Inflammatory macrophage treated with lipopolysaccharide for 1 hour (primary cell): ENCODE measurements at places on chromosomes 2 and 18.

GRCh38 chr2:2016651-2017311, 272.5 kb upstream of the PXDN start:
- no peak for DNase-seq

DNA sequence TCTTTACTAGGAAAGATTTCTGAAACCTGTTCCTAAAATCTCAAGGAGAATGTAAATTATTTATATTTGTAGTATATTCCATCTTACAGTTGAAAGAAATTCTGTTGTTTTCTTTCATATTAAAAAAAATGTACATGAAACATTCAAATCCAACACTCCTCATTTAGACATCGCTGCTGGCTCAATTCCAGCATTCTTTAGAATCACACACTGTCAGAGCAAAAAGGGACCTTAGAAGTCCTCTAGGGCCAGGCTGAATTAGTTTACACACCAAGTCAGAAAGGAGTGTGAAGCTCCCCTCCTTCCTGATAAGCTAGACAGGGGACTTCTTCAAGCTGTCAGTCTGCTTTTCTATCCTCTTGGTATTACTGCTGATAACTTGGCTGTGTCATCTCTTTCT, 158.6 kb upstream of the LTBP1 start:
- DNase-seq, result no peak

DNA sequence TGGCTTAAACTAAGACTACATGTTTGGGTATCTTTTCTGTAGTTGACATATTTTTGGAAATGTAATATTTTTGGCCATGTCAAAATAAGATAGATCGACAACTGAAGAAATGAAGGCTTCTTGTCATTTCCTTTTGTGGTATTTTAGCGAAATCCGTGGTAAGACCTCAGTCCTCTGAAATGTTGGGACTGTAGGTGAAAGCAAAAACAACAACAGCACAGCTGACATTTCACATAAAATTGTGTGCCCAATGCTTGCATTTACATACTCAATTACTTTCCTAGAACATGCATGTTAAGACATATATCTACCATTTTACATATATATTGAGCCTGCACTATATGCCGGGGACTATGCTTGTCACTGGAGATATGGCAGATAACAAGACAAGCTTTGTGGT, 50.2 kb downstream of the SPP2 start:
- DNase-seq, result no peak

GRCh38 chr2:188430705-188431104, 139.0 kb downstream of the GULP1 start:
- no peak for DNase-seq

GRCh38 chr2:2230433-2230817, 100.7 kb downstream of the MYT1L start:
- DNase-seq, result no peak

DNA sequence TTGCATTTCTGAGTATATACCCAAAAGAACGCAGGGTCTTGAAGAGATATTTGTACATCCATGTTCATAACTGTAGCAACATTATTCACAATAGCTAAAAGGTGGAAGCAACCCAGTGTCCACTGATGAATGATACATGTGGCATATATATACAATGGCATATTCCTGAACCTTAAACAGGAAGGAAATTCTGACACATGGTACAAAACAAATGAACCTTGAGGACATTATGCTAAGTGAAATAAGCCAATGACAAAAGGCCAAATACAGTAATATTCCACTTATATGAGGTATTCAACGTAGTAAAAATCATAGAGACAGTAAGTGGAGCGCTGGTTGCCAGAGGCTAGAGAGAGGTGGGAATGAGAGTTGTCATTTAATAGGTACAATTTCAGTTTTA, 8.1 kb downstream of the AAK1 start:
- no peak for DNase-seq

GRCh38 chr2:223576873-223577272, 25.3 kb downstream of the SCG2 start:
- DNase-seq, result no peak

GRCh38 chr2:10494351-10495066, 46.4 kb upstream of the ODC1 start:
- DNase-seq, result no peak

DNA sequence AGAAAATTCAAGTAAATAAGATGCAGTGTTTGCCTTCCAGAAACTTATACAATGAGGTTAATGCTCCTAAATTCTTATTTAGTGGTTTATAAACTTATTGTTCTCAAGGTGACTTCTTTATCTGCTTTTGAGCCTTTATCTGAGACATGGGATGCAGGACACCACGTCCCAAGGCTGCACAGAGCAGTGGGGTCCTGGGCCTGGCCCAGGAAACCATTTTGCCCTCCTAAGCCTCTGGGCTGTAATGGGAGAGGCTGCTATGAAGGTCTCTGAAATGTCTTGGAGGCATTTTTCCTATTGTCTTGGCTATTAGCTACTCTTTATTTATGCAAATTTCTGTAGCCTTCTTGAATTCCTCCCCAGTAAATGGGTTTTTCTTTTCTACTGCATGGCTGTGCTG, 652.6 kb upstream of the SETBP1 start:
- no peak for DNase-seq

DNA sequence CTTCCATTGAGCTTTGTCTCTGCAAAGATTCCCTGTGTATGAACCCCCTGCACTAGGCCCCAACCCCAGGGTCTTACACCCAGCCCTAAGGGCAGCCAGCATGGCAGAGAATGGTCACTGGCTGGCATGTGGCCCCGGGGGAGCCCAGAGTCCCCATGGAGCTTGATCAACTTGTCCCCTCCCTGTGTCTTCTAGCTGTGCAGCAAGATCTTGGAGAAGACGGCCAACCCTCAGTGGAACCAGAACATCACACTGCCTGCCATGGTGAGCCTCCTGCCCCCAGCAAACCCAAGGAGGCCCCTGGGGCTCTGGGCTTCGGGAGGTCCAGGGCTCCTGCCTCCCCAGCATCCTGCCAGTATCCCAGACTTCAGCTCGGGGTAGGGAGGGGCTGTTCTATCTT, 81.5 kb downstream of the DYSF start:
- DNase-seq, result no peak

- DNase-seq, result no peak
Measured at GRCh38 chr2:215718436-215718835, 282.6 kb upstream of the FN1 start.

DNA sequence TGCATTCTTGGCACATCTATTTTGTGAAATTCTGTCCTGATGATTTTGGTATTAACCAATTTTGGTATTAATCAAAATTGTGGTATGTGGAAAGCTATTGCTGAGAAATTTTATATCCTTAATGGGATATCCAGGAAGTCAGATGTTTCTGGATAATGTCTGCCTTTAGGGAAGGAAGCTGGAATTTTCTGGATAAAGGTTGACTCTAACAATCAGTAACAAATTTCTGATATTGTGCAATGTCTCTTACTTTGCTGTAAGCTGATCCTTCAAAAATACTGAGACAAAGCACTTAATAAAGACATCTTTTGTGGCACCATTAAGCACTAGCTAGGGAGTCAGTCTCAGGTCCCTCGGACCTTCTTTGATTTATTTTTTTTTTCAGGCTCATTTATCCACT, 100.8 kb upstream of the UGP2 start:
- no peak for DNase-seq

DNA sequence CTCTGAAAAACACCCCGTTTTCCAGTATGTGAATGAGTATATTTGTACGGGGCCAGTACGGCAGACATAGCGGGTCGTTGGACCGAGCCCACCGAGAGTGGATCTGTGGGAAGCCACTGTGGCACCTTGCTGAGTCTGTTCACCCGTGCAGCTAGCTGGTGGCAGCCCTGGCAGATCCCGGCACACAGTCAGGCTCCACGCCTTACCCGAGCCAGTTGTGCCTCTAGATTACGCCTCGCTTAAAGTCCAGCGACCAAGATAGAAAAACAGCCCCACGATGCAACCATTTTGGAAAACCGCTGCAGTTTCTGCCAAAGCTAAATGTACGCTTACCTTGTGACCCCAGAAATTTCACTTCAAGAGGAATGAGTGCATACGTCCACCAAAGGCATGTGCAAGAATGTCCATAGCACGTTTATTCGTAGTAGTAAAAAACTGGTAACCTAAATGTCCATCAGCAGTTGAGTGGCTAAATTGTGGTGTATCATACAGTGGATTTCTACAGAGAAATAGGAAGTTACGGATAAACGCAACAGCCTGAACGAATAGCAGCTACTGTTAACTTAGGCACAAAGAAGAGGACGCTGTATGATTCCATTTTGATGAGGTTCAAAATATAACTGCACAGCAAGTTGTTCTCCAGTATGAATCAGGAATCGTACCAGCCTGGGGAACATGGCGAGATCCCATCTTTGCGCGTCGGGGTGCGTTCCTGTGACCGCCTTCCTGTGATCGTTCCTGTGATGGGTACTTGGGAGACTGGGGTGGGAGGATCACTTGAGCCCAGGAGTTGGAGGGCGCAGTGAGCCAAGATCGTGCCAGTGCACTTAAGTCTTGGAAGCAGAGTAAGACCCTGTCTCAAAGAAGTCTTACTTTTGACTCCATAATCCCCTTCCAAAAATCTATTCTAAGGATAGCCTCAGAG, 688 bp upstream of the WDR33 start:
- peak; percentile 9 for DNase-seq

DNA sequence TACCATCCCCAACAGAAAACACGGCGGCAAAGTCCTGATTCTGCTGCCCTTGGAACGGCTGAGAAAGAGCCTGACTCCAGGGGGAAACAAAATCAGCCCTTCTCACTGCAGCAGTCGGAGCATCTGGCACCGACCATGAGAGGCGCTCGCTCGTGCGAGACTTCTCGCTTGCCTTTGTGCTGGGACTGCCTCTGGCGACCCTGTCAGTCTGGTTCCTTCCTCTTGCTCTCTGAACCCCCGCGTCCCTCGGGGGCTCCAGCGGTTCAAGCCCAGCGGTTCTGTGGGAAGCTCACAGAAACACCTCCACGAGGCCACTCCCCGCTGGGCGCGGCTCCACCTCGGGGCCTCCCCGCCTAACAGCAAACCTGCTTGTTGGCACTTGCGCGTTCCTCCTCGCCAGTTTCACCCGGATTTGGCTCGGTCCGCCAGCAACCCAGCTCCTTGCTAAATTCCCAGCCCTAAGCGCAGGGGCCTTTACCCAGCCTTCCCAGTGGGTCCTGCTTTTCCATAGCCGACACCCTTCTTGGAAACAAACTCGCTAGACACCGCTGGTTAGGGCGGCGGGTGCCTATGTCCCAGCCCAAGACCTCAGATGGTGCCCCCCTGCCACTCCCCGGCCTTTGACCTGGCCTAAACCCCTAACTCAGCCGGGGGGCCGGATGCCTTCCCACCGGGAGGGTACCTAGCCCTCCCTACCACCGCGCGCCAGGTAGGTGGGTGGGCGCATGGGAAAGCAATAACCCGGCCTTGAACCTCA, 2.2 kb downstream of the RND3 start:
- DNase-seq, result no peak

- DNase-seq, result peak; percentile 63
Measured at GRCh38 chr2:48946449-48947048, 191.0 kb upstream of the LHCGR start.

- peak; percentile 60 for DNase-seq
Measured at GRCh38 chr2:177161741-177162460, 50.7 kb upstream of the HNRNPA3 start.

DNA sequence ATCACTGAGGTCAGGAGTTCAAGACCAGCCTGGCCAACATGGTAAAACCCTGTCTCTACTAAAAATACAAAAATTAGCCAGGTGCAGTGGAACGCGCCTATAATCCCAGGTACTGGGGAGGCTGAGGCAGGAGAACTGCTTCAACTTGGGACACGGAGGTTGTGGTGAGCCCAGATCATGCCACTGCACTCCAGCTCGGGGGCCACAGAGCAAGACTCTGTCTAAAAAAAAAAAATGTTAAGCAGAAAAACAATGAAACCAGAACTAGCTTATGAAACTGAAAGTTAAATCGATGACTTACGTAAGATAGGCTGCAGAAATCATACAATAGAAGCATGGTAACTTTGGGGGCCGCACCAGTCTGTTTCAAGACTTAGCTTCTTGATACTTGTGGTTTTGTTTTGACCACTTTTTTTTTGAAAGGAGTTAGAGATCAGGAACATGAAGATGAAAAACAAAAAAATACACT, 6.2 kb upstream of the GPR155 start:
- peak; percentile 66 for DNase-seq

- no peak for DNase-seq
Measured at GRCh38 chr2:3294493-3294892, 83.1 kb downstream of the EIPR1 start.

GRCh38 chr2:20428717-20429490, 18.0 kb upstream of the RHOB start:
- no peak for DNase-seq

DNA sequence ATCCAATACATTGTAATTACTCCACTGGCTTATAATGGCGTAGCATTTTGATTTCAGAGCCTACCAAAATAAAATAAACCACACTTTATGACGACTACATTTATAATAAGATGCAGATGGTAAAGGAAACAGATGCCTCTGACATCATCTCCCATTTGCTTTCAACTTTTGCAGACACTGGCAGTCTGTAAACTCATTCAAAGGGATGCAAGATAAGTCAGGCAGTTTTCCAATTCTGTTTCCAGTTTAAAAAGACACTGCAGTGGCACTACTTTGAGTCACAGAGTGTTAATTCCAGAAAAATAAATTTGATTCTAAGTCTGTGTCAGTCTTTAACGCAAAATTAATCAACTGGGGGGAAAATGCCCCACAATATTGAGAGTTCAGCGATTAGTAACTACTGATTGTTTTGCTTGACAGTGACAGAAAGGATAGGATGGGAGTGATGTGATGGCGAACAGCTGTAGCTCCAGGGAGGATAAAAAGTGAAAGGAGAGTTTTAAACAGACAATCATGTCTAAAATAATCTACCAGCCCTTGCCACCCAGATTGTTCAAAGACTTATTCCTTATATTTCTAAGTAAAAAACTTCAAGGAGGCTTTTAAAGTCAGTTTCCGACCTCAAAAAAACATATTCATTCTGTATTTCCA, 6.7 kb downstream of the DSEL start:
- no peak for DNase-seq

GRCh38 chr2:89848114-89848513, 1156.6 kb downstream of the RPIA start:
- no peak for DNase-seq

DNA sequence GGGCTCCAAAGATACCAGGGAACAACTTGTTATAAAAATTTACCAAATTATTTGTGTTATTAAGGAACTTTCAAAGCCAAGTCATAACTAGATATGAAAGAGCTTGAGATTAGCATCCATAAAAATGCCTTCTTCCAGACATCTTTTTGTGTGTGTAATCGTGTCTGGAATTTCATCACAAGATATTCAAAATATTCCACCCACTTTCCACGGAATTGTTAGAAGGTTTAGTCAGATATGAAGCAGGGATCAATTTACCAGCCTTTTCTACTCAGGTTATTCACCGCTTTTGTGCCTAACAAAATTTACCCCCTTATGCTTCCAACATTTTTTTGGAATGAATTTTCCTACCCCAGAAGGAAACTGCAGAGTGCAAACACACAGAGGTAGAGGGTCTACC, 130.2 kb upstream of the ACVR2A start:
- DNase-seq, result no peak

- no peak for DNase-seq
Measured at GRCh38 chr2:69241664-69242514, 145.1 kb downstream of the GFPT1 start.

- DNase-seq, result no peak
Measured at GRCh38 chr18:23616258-23616657, 30.0 kb upstream of the NPC1 start.
